Stimulated activated CD4-positive, alpha-beta T cell treated with anti-CD3 and anti-CD28 coated beads, Interleukin-4, amount 100 ng/mL, for 24 hours (primary cell): ENCODE measurements at places on chromosomes 1 and 21.

DNA sequence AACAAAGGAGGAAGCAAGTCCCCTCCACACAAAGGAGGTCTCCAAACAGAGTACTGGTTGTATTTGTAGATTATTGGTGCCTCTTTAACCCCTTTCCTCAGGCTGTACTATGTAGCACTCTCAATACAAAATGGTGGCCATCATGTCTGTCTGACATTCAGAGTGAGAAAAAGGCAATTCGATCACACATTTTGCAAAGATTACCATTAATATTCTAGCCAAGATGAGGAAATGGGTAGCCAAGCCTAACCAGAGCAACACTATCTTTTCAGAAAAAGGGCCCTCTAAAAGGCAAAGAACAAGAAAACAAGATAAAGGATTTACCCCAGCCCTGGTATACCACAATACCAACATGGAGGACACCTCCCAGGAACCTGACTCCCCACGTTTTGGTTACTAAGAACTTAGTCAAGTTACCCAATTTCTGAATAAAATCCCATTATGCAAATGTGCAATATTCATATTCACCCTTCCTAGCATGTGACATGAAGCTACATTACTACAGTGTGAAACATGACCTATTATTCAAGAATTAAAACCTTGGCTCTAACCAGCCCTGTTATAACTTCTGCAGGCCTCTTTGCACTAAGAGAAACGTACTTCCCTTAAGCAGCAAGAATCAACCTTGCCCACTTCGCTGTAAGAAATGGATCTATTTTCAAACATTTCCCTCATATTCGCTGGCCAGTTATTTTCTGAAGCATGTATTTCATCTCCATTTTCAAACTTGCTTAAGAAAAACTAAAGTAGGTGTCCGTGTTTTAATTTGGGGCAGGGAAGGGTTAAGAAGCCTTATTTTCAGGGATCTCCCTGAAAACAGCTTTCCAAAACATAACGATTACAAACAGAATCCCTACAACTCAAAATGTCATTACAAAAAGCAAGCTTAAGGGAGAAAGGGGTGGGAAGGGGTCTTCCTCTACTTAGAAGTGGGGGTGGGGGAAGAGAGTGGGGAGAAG is 2.1 kb downstream of the KDM5B start:
- DNase-seq, result peak; percentile 53

DNA sequence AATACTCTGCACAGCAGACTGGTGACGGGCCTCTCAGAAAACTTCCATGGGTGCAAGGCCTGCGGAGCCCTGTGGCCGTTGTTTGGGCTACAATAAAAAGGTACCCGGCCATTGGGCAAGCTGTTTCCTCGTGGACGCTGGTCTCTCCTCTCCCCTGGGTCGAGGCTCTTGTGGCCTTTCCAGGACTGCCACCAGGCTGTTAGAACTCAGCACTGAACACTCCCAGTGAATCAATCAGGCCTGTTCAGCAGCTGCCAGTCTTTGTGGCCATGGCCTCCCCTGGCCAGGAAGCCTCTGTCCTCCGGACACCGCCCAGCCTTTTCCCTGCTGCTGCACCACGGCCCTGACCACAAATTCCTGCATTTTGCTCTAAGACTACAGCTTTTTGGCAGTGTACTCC is 33.0 kb upstream of the ACTRT2 start:
- DNase-seq, result no peak

GRCh38 chr1:101238681-101239094 is 1.9 kb downstream of the S1PR1 start:
- peak; percentile 92 for DNase-seq

DNA sequence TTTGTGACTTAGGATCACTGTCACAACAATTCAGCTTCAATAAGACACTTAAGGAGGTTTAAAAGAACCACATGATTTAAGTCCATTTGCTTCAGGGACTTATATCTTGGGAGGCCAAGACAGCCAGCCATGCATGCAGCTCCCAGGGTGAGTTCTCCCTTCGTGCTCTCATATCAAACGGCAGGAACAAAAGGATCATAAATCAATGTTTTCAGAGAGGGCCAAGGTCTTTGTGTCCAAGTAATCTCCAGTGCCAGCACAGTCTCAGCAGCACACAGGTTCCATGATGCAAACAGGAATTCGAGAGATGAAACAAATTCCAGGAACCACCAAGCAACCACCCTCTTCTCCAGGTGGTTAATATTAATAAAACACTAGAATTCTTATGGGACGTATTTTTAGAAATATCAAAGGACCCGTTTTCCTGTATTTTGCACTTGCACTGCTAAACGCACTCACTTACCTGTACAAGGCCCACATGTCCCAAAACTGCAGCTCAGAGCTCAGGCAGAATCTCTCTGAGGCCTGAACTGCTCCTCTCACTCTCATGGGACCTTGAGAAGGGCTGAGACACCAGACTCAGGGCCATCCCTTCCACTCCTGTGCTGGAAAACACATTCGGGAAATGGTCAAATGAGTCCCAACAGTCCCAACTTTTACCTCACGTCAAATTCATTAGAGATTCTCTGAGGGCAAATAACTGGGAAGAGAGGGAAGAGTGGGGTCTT is 100.0 kb upstream of the RAB4A start:
- DNase-seq, result no peak

DNA sequence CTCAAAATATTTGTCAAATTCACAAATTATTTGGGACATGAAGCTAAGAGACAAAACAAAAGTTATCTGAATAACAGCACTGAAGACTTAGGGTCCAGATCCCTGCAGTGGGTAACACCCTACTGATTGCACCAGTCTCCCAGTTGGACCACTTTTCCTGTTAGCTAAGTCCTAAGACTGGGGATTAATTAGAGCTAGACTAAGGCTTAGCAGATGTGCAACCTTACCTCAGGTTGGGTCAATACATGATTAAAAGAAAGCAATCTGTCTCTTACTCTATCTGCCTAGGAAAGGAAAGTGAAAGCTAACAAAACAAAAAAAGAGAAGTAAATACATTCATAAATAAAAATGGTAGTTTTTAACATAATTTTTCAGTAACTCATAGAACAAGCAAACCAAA is 737.2 kb upstream of the CHRM3 start:
- DNase-seq, result no peak

DNA sequence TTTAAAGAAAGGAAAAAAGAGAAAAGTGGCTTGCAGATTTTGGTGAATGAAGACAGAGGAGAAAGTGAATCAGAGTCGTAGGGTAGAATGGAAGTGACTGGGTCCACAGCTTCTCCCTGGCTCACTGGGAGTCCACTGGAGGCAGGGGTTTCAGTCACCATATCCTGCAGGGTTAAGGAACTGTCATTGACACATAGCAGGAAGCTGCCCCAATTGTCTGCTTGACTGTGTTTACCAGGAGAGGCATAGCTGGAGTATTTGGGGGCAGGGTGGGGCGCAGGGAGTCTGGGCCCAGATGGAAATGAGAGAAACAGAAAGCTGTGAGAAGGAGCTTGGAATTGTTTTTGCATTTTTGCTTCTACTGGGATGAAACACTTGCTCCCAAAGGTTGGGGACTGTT is 228.8 kb upstream of the CSF3R start:
- DNase-seq, result no peak

DNA sequence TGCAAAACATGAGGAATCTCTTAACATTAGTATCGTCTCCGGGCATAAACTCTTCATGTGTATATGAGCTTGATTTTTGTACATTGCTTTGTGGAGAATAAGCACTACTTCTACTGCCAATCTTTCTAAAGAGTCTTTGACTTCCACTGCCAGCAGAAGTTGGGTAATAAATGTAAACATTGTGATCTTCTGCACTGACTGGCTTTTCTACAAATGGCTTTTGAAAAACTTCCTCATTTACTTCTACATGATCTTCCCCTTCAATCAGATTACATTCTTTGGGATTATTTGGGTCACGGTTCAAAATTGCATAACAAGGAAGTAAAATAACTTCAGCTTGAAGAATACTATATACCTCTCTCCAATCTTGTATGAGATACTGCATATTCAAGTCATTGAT is 30.4 kb upstream of the SLC44A5 start:
- DNase-seq, result no peak

DNA sequence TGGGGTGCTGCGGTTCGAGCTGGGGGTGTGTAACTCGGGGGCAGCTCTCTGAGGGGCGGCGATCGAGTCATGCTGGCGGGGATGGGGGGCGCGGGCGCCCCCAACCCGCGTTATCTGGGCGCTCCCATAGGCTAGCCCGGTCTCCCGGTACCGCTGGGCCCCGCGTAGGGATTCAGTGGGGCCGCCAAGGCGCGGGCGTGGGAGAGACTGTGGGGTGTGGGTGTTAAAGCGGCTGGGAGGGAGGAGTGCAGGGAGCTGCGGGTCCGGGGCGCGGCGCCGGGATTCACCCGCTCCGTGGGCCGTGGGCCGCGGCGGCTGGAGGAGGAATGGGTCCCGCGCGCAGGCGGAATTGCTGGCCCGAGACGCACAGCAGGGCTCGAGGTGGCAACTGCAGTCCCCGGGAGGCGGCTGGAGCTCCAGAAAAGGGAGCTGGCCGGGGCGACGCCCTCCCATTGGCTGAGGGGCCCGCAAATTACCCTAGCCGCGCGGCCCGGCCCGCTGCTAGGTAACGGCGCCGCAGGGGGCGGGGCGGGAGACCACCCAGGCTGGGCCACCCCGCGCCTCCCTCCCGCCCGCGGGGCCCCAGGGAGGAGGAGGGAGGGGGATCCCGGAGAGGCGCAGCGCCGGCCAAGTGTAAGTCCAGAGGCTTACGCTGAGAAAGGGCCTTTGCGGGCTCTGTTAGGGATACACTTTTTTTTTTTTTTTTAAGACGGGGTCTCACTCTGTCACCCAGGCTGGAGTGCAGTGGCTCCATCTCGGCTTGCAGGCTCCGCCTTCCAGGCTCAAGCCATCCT is at the start of gene PTCH2:
PTCH2 (minus strand) TSS at position 392 of the 794 bp plus-strand sequence; CDS start at position 71, 321 bp downstream.
- no peak for DNase-seq

GRCh38 chr1:169495046-169495775 is 9.5 kb upstream of the SLC19A2 start:
- no peak for DNase-seq

GRCh38 chr1:33500547-33500946 is 28.1 kb downstream of the ZSCAN20 start:
- no peak for DNase-seq

DNA sequence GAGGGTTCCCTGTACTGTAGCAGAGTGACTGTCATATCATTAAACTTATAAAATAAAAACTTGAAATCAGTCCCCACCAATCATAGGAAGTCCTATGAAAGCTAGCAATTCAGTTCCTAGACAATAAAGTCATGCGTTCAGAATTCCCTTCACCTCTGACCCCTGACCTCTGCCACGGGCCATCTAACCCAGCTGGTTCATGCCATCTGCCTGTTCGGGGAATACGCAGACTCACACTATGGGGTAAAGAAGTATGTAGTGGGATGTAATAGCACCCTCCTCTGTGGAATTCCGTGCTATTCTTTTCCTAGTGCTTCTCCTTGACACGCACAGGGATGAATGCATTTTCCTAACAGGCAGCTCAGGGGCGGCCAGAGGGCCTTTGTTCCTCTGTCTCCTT is 2.1 kb downstream of the GSTM4 start:
- DNase-seq, result no peak

GRCh38 chr1:3419415-3420204 is 34.9 kb upstream of the ARHGEF16 start:
- DNase-seq, result no peak

- no peak for DNase-seq
These were observed 35.0 kb downstream of the BTG3 start for GRCh38 chr21:17577701-17578100.

GRCh38 chr1:107523061-107523460 is 382.2 kb downstream of the NTNG1 start:
- no peak for DNase-seq

GRCh38 chr1:145845514-145846161 is at the start of gene NUDT17:
TSS of gene NUDT17 (plus strand) at chr1:145845630. CDS start at chr1:145845641, 11 bp downstream.
- peak; percentile 81 for DNase-seq

- no peak for DNase-seq
These were observed 34.0 kb downstream of the TBCE start for GRCh38 chr1:235401251-235401650.

DNA sequence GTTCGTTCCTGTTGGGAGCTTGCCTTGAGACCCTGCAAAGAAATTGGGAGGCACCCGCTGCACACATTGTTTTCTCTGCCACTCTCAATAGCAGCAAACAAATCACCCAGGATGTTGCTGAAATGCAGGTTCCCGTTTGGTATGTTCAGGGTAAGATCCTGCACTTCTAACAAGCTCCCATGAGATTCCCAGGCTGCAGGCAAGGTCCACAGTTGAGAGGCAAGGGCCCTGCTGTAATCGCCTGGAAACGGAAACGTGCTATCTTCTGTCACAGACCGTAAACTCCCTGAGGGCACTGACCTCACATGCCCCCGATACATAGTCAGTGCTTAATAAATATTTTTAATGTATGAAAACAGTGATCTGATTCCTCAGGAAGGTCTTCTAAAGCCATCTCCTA is 37.8 kb downstream of the XCL1 start:
- no peak for DNase-seq

DNA sequence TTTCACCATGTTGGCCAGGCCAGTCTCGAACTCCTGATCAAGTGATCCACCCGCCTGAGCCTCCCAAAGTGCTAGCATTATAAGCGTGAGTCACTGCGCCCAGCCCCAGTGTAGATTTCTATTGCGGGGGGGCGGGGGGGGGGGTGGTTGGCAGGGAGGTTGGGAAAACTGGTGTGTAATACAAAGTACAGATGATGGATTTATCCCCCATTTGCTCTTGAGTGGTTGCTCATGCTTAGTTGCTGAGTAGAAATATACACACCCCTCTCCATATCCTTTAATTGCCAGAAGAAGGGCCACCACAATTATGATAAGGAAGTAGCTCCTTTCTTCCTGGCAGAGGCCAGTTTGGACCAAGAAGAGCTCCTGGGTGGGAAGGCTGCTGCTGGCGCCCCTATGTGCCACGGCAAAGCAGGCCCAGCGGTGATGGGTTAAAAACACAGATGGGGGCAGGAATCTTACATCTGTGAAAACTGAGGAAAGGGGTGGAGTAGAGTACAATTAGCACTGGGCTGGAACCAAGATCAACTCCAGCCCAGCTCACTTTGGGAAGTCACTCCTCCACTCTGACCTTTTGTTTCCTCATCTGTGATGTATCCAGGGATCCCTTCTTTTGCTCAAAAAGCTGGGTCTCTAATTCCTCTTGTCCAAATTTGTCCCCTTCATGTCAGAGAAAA is 55.2 kb downstream of the MRPL37 start:
- DNase-seq, result no peak

- no peak for DNase-seq
These were observed 14.9 kb upstream of the AGT start for GRCh38 chr1:230728710-230729392.

DNA sequence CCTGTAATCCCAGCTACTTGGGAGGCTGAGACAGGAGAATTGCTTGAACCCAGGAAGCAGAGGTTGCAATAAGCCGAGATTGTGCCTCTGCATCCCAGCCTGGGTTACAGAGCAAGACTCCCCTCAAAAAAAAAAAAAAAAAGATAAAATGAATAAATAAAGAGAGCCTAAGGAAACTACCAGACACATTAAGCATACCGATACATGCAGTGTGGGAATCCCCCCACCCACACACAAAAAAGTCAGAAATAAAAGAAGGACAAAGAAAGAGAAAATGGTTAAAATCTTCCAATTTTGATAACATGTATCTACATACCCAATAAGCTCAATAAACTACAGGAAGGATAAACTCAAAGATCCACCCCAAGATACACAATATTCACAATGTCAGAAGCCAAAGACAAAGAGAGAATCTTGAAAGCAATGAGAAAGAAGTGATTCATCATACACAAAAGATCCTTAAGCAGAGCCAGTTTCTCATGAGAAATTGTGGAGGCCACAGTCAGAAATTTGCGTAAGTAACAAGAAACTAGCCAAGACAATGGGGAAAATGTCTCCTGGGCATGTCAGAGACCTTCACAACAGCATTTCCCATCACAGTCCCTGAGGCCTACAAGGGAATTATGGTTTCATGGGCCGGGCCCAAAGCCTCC is 1197.0 kb downstream of the AMY1C start:
- no peak for DNase-seq

GRCh38 chr1:169517558-169518186 is 31.9 kb upstream of the SLC19A2 start:
- DNase-seq, result no peak
